ENCODE measurements at places on chromosomes 5 and 9.
A peak's percentile ranks its signal among the peaks of the same experiment; 100 is the strongest.

DNA sequence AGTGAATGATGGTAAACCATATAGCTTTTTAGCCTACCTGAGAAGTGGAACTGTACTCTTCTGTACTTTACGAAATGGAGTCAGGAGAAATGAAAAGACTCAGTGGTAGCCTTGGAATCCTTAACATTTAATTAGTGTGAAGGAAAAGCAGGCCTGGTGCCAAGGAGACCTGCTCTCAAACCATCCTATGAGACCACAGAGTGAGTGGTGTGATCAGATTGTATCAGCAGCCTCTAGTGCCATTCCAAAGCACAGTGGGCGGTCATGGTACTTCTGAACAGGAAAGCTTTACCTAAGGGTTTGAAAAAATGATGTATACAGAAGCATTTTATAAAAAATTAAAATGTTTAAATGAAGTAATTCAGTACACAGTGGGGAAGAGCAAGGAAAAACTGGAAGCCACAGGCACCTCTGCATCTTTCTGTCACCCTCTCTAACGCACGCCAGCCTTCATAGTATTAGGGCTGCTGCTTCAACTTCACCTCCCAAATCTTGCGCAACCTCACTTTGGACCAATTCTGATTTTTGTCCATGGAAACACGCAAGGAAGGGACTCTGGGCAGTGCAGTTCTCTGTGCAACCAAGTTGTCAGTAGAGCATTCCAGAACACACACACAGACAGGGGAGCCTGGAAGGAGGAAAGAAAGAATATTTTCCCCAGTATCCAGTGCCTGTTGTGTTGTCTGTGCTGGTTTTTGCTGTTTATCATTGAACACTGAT, 203.7 kb downstream of the SH3GL2 start:
- DNase-seq: no peak

DNA sequence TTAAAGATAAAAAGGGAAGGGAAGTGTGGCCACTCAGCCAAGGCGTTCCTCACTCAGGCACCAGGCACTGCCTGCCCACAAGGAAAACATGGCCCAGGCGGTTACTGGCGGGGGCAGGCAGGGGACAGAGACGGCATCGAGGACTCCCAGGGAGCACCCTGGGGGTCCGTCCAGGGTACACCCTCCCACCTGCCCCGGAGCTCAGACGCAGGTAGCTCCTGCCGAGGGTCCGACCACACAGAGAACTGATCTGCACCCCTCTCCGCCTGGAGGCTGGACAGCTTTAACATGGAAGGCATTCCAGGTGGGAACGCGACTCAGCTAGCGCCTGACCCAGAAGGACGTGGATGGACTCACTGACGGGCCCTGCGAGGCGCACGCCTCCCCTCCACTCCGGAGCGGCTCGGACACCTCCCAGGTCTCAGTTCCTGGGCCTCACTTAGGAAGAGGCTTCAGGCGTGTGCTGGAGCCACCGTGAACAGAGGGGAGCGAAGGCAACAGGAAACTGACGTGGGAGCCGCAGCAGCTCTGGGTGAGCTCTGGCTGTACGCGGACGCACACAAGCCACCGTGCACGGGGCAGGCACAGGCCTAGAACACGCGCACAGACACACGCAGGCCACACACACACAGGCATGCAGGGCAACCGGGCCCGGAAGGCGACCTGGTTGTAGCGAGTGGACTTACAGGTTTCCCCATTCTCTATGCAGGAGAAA, 47.5 kb downstream of the NKD2 start:
- no peak for DNase-seq

DNA sequence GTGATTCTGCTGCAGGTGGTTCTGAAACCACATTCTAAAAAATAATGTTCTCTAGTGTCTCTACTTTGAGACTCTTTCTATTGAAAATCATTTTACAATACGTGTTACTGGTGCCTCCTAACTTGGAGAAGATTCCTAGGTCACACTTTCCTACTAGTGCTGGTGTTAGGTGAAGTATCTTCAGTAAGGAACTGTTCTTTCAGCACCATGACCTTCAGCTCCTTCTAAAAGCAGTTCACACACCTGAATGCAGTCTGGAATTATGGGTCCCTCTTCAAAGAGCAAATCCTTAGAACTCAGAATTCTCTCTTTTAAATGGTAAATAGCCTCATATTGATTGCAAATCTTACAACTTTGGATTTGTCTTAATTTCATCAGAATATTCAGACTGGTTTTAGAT, 10.6 kb upstream of the DPYSL3 start:
- DNase-seq: no peak

DNA sequence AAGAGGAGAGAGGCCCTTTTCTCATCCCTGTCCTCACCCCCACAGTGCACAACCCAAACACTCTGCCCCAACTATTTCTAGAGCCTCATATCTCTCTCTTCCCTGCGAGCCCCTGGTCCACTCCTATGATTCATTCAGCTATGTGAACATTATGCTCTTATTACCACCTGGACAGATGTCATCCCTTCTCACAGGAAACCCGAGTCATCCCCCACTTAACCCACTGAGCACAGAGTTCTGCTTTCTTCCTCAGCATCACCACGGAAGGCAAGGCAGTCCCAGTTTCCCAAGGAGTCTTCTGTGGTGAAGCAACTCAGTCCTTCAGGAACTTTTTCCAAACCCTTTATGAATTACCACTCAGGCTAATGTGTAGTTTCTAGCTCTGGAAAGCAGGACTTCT, 1.3 kb downstream of the DNAI1 start:
- no peak for DNase-seq

GRCh38 chr5:15283076-15283475, 216.9 kb upstream of the FBXL7 start:
- no peak for DNase-seq

GRCh38 chr5:37478121-37478894, 99.2 kb downstream of the WDR70 start:
- DNase-seq: peak; percentile 24

DNA sequence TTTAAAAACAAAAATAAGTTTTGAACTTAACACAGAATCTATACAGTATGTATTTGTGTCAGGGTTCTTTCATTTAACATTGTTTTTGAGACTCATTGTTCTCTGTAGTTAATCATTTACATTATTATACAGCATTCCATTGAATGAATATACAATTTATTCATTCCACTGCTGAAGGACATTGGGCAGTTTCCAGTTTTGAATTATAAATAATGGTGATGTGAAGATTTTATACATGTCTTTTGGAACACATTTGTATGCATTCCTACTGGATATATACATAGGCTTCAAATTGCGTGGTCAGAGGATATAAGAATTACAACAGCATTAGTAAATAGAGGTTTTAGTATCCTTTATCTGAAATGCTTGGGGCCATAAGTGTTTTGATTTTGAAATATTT, 72.0 kb downstream of the CEP120 start:
- no peak for DNase-seq

DNA sequence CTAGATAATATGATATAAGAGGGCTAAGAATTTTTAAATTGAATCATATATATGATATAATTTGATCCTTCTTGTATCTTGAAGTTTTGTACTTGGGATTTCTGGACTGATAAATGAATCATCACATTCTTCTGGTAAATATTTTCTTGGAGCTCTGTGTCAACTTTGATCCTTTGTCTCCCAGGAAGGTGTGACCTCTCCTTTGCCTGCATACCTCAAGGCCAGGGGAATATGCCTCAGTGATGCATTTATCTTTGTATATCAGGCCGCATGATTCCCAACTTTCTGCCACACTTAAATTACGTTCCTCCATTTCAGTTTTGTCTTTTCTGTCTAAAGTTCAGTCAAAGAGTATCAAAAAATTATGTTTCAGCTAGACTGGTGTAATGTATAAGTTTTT, 101.2 kb downstream of the NLN start:
- no peak for DNase-seq

- DNase-seq: no peak
Measured at GRCh38 chr9:136729144-136729543, 13.6 kb downstream of the LCN10 start.

- DNase-seq: no peak
Measured at GRCh38 chr9:135582966-135583687, 21.6 kb downstream of the PAEP start.
